Cerebellum (tissue), 4 donors: ENCODE measurements at places on chromosomes 16 and 17.

DNA sequence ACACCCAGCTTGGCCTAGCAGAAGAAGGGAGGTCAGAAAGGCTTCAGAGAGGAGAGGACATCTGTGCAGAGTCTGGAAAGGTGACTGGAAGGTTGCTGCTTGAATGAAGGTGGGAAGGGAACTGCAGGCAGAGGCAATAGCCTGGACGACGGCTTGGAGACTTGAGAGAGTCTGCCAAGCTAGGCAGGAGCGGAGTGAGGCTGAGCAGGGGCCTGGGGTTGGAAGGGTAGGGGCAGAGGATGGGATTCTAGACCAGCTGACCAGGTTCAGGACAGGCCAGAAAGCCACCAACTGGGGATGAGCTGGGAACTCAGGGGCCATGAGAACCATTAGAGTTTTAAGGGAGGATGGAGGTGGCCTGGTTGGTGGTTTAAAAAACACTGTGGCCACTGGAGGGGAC lies 339 bp upstream of the SGCA start:
- DNase-seq = no peak

GRCh38 chr17:78933025-78933958 lies 8.1 kb upstream of the TIMP2 start:
- DNase-seq = peak; percentile 41

DNA sequence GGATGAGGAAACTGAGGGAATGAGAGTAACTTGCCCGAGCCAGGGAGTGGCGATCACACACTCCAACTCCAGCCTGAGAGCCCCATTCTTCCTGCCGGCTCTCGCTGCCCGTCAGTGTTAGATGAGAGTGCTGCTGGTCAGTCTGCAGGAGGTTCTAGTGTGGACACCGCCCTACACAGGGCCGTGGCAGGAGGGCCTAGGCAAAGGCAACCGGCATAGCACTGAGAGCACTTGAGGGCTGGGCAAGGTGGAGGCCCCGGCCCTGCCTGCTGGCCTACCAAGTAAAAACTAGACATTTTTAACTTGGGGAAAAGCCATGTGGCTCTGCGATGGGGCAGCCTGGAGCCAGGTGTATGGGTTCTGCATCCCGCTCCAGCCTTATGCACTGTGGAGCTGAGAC lies 354.8 kb downstream of the SEC14L1 start:
- no peak for DNase-seq

- DNase-seq = no peak
These were observed 56.3 kb downstream of the METRNL start for GRCh38 chr17:83135692-83136091.
